ENCODE measurements at places on chromosomes 3 and 15. TPM values are rescaled to one million over a fixed set of nuclear protein-coding genes. Genes with fewer than 3 reads are reported as not detected.
A peak's percentile ranks its signal among the peaks of the same experiment; 100 is the strongest.

Gene CTDSPL
- 8.7 TPM for total RNA-seq

GRCh38 chr3:133256787-133257483 lies 142.9 kb upstream of the BFSP2 start:
- peaks cover 8% of the 10 kb centered on the region for H3K4me1 ChIP-seq
- H3K27me3 ChIP-seq = peaks cover 2% of the 10 kb centered on the region
- no peak for DNase-seq
- H3K27ac ChIP-seq = no peak overlapping the region
- no peaks in the 10 kb centered on the region for H3K36me3 ChIP-seq

- peaks cover 1% of the 10 kb centered on the region for H3K4me1 ChIP-seq
- H3K36me3 ChIP-seq = no peaks in the 10 kb centered on the region
- H3K27ac ChIP-seq = no peak overlapping the region
- no peak for DNase-seq
These were observed 221.7 kb upstream of the TLE3 start for GRCh38 chr15:70319466-70319865.

DNA sequence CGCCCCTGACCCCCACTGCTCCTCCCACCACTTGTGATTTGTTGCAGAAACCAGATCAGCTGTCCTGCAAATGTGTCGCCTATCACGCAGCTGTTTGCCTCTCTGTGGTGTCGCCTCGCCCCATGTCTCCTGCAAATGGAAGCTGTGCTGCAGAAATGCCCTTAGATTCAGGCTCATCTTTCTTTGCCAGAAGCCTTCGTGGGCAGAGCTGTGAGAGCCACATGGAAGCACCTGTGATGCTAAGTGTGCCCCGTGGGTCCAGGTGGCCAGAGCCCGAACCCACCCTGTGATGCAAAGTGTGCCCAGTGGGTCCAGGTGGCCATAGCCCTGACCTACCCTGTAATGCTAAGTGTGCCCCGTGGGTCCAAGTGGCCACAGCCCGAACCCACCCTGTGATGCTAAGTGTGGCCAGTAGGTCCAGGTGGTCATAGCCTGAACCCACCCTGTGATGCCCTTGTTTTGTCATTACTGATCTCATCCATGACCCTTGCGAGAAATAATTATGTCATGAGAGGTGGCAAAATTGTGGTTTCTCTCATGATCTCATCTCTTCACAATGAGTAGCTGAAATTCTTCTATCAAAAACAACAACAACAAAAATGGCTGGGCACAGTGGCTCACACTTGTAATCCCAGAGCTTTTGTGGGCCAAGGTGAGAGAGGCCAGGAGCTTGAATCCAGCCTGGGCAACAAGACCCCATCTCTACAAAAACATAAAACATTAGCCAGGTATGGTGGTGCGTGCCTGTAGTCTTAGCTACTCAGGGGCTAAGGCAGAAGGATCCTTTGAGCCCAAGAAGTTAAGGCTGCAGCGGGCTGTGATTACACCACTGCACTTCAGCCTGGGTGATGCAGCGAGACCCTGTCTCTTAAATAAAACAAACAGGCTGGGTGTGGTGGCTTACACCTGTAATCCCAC lies 187.4 kb downstream of the GOLGA6L6 start:
- DNase-seq = peak; percentile 9
- H3K36me3 ChIP-seq = no peaks in the 10 kb centered on the region
- no peaks in the 10 kb centered on the region for H3K27me3 ChIP-seq
- no peak overlapping the region for H3K27ac ChIP-seq
- H3K4me1 ChIP-seq = peaks cover 5% of the 10 kb centered on the region

Gene XYLB
- 11.8 TPM for total RNA-seq

GRCh38 chr3:10273702-10274305 lies 18.9 kb downstream of the GHRL start:
- H3K4me1 ChIP-seq = peaks cover 29% of the 10 kb centered on the region
- H3K27ac ChIP-seq = no peak overlapping the region
- no peak overlapping the region for H3K4me3 ChIP-seq
- no peaks in the 10 kb centered on the region for H3K27me3 ChIP-seq
- H3K36me3 ChIP-seq = peaks cover 81% of the 10 kb centered on the region
- DNase-seq = no peak

DNA sequence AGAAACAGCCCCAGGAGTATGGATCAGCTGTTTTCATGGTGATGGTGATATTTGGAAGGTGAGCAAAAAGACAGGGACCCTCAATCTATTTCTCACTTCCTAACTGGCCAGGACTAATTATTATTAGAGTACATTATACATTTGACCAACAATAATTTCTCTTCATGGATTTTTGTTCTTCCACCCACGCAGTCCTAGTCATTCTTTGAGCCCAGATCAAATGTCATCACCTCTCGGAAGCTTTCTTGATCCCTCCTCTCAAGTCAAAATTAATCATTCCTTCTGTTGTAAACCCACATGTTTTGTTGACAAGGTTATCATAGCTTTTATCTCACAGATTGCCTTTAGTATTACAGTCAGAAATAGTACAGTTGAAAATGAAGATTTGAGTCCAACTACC lies 29.2 kb upstream of the PRICKLE2 start:
- no peak overlapping the region for H3K4me3 ChIP-seq
- no peaks in the 10 kb centered on the region for H3K36me3 ChIP-seq
- DNase-seq = no peak

Gene MRPS22
- 51.9 TPM for total RNA-seq

Gene PGBD4
- total RNA-seq = 3.4 TPM

GRCh38 chr3:119809249-119810017 lies 27.5 kb downstream of the NR1I2 start:
- H3K27ac ChIP-seq = no peak overlapping the region
- H3K4me1 ChIP-seq = peaks cover 6% of the 10 kb centered on the region
- H3K4me3 ChIP-seq = peak overlapping the region; percentile 71
- H3K27me3 ChIP-seq = peaks cover 14% of the 10 kb centered on the region

Gene CYP1A2
- not detected for total RNA-seq

Gene CACNA1D
- 7.7 TPM for total RNA-seq

- no peaks in the 10 kb centered on the region for H3K4me1 ChIP-seq
- no peaks in the 10 kb centered on the region for H3K36me3 ChIP-seq
- DNase-seq = no peak
- H3K4me3 ChIP-seq = no peak overlapping the region
- H3K27me3 ChIP-seq = peaks cover 17% of the 10 kb centered on the region
- no peak overlapping the region for H3K27ac ChIP-seq
These were observed 13.0 kb downstream of the FBLN2 start for GRCh38 chr3:13561967-13562366.

Gene GPR149
- not detected for total RNA-seq

- H3K27ac ChIP-seq = no peak overlapping the region
- H3K27me3 ChIP-seq = peaks cover 4% of the 10 kb centered on the region
- H3K36me3 ChIP-seq = no peaks in the 10 kb centered on the region
These were observed 44.8 kb upstream of the MAP3K13 start for GRCh38 chr3:185318141-185318540.

GRCh38 chr3:54347060-54347459 lies 224.7 kb downstream of the CACNA2D3 start:
- no peak overlapping the region for H3K27ac ChIP-seq
- no peaks in the 10 kb centered on the region for H3K4me1 ChIP-seq
- DNase-seq = no peak
- no peaks in the 10 kb centered on the region for H3K36me3 ChIP-seq

DNA sequence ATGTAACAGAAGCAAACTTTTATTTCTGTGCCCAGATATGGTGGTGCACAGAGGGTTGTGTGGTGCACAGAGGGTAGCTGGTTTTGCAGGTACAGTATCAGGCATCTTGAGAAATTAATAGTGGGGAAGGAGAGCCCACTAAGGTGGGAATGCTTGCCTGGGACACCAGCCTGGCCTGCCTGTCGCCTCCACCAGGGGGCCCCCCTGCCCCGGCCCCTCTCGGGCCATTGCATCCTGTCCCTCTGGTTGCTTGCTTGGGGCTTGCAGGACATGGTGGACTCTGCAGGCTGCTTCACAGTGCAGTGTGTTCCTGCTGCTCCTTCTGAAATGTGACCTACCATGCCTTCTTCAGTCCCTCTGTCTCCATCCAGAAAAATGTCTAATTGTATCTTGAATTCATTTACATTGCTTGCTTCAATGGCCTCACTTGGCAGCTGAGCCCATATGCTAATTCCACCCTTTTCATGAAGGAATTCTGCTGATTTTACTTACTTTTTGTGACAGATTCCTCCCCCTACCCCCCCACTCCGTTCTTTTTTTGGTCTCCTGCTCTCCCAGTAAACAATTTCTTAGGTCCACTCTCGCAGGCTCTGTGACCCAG lies 73.6 kb downstream of the EEFSEC start:
- no peak overlapping the region for H3K27ac ChIP-seq
- H3K27me3 ChIP-seq = no peaks in the 10 kb centered on the region
- H3K4me3 ChIP-seq = no peak overlapping the region
- no peak for DNase-seq
- no peaks in the 10 kb centered on the region for H3K4me1 ChIP-seq

Gene GP5
- 0.23 TPM for total RNA-seq

GRCh38 chr3:141065841-141066805 lies 15.0 kb downstream of the SPSB4 start:
- no peaks in the 10 kb centered on the region for H3K36me3 ChIP-seq
- H3K27ac ChIP-seq = no peak overlapping the region
- H3K4me3 ChIP-seq = no peak overlapping the region
- DNase-seq = no peak

Gene IL17RD
- 0.07 TPM for total RNA-seq

- no peaks in the 10 kb centered on the region for H3K36me3 ChIP-seq
- no peaks in the 10 kb centered on the region for H3K27me3 ChIP-seq
- DNase-seq = no peak
These were observed 41.9 kb downstream of the MEIS2 start for GRCh38 chr15:37058316-37058985.

- H3K27me3 ChIP-seq = peaks cover 25% of the 10 kb centered on the region
- H3K4me1 ChIP-seq = peaks cover 33% of the 10 kb centered on the region
- H3K27ac ChIP-seq = no peak overlapping the region
- no peaks in the 10 kb centered on the region for H3K36me3 ChIP-seq
- no peak overlapping the region for H3K4me3 ChIP-seq
These were observed 8.6 kb upstream of the CTNNB1 start for GRCh38 chr3:41190509-41191284.

- DNase-seq = no peak
- no peak overlapping the region for H3K4me3 ChIP-seq
- H3K36me3 ChIP-seq = no peaks in the 10 kb centered on the region
- no peaks in the 10 kb centered on the region for H3K27me3 ChIP-seq
- H3K27ac ChIP-seq = no peak overlapping the region
These were observed 44.3 kb upstream of the MRPS22 start for GRCh38 chr3:139299261-139300132.

Gene B3GALNT1
- 0.32 TPM for total RNA-seq

DNA sequence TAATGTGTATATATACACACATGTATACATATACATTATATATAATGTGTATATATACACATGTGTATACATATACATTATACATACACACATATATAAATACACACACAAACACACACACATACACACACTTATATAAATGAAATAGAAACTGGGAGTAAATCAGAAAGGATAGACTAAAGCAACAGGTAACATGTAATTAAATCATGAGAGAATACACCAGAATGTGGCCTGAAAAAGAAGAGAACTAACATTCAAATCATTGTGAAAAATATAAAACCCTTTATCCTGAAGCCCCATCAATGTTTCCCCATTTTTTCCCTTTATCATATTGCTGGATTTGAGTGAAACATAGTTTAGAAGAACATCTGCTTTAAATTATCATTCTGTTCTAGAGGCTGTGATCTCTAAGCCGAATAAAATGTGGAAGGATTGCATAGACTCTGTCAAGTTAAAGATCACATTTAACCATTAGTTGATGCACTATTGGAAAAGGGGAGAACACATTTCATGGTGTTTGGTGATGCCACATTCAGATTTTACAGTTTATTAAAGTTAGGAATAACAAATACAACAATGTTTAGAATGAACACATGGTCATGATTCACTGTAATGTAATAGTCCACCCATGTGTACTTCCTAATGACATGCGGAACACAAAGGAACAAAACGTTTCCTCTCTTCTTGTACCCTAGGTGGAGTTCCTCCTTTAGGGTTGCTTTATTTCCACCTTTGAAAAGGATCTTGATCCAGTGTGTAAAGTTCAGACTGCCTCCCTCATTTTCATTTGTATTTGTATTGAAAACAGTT lies 12.5 kb upstream of the THRB start:
- H3K27ac ChIP-seq = no peak overlapping the region
- no peaks in the 10 kb centered on the region for H3K36me3 ChIP-seq
- H3K27me3 ChIP-seq = peaks cover 4% of the 10 kb centered on the region
- DNase-seq = no peak

DNA sequence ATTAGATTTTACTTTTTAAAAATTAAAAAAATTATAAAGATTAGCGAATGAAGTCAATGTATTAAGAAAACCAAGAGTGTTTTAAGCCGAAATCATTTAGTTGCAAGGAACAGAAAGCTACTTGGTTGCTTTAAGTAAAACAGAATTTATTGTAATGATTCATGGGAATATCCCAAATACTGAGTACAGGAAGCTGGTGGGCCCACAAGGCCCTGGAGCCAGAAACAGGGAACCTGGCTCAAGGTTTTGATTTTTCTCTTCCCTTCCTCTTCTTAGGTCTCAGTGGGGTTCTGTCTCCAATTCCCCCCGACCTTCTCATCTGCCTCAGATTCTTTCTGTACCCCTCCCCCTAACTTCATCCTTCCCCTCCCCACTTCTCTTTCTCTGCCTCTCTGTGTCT lies 229.0 kb downstream of the TLE3 start:
- H3K27me3 ChIP-seq = peaks cover 18% of the 10 kb centered on the region
- H3K4me3 ChIP-seq = no peak overlapping the region
- no peak for DNase-seq
- no peak overlapping the region for H3K27ac ChIP-seq

- H3K4me1 ChIP-seq = peaks cover 10% of the 10 kb centered on the region
- H3K27me3 ChIP-seq = peaks cover 11% of the 10 kb centered on the region
- H3K4me3 ChIP-seq = no peak overlapping the region
- no peaks in the 10 kb centered on the region for H3K36me3 ChIP-seq
- DNase-seq = no peak
- H3K27ac ChIP-seq = no peak overlapping the region
These were observed 30.3 kb downstream of the TPM1 start for GRCh38 chr15:63072809-63073277.

Gene PLAAT1
- not detected for total RNA-seq

- H3K27me3 ChIP-seq = peaks cover 9% of the 10 kb centered on the region
- no peaks in the 10 kb centered on the region for H3K36me3 ChIP-seq
- no peak for DNase-seq
These were observed 65.7 kb downstream of the MYLK start for GRCh38 chr3:123818324-123818920.

GRCh38 chr3:35641920-35642527 lies 2.7 kb downstream of the ARPP21 start:
- no peaks in the 10 kb centered on the region for H3K36me3 ChIP-seq
- peaks cover 43% of the 10 kb centered on the region for H3K27me3 ChIP-seq
- DNase-seq = no peak
- H3K27ac ChIP-seq = no peak overlapping the region
- H3K4me1 ChIP-seq = peaks cover 6% of the 10 kb centered on the region

Gene LMAN1L
- total RNA-seq = 0.32 TPM

DNA sequence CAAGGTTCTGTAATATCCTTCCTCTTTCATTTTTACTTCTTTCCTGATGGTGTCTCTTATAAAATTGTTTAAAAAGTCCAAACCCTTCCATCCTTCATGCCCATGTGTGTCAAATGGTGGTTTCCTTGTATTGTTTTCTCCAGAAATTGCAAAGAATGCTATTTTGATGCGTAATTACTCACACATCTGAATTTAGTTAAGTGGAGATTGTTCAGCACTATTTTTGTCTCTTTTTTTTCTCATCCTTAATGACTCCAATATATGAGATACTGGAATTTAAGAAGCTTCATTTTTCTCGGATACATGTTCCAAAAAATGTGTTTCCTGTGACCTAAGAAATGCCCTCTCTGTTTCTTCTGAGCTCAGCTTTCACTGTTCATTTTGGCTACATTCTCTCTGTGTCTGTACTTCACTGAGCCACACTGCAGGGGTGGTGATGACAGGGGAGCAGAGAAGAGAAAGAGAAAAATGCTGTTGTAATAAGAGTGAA lies 799.8 kb downstream of the DIPK2A start:
- H3K4me3 ChIP-seq = no peak overlapping the region
- H3K4me1 ChIP-seq = no peaks in the 10 kb centered on the region
- no peak for DNase-seq
- H3K36me3 ChIP-seq = no peaks in the 10 kb centered on the region
- no peak overlapping the region for H3K27ac ChIP-seq

Measured in activated T-helper 2 cell treated with anti-CD3 and anti-CD28 coated beads, Interferon-gamma antibody, Interleukin-2, Interleukin-4, amounts not matched to agents 10 μg/mL and 5 μg/mL and 100 μg/mL, durations not matched to agents 14 hours and 24 hours and 36 hours (primary cell).